ENCODE measurements at places on chromosomes 2 and 18. TPM values are rescaled to one million over a fixed set of nuclear protein-coding genes. Genes with fewer than 3 reads are reported as not detected.

- peak; percentile 46 for DNase-seq
Observed at GRCh38 chr2:28750316-28751251, 1.0 kb upstream of the PPP1CB start.

GRCh38 chr2:46845542-46846486 lies 69.8 kb downstream of the MCFD2 start:
- DNase-seq: no peak

CNDP1 gene
- 0.04 TPM for polyA plus RNA-seq

LYG2 gene
- 0.59 TPM for polyA plus RNA-seq

DNA sequence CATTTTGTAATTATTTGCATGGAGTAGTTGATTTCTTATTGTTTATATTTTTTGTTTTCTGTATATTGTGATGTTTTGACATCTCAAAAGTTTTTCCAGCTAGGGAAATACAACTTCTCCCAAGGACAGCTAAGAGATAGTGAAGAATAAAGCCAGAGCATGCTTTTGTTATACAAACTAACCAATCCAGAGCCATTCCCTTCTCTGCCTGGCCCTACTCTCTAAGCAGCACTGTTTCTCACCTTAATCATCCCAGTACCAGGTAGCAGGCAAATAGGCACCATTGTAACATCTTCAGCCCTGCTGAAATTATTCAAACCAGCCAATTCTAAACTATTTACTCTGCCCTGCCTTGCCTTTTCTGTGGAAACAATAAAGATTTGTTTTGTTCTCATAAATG lies 1063.4 kb upstream of the CHAC2 start:
- DNase-seq: no peak

DNA sequence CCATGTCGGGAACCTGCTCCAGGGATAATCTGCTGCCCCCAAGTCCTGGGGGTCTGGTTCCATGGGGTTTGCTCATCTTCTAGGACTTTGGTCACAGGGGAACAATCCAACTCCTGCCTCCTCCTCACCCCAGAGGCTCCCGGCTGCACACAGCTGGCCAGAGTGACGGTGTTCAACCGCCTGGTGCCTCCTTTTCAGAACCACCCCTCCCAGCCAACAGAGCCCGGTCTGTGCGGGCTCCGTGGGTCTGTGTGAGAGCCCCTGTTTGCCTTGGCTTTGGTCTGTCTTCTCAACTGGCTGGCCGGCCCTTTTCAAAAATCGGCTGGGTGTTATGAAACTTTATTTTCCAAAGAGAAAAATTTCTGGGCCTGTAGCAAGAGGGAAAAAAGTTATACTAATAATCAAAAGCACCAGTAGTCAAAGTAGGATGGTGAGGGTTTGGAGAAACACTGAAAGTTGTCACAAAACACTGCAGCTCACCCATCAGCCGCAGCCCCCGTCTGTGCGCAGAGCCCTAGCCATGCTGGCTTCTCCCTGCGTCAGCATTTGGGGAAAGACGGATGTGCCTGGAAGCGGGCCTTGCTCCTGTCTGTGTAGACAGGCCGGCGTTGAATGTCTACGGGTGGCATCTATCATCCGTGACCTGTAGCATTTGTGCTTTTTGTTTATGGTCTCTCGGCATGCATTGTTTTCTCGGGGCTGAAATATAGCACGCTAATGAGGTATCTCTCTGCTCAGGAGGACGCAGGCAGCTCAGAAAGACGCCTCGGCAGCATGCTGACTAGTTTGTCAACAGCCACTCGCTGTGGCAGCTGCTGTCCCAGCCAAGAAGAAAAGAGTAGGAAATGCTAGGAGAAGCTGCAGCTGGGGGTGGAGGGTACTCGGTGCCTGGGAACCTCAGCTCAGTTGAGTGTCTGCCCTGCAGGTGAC lies 138.6 kb downstream of the GLI2 start:
- DNase-seq: no peak

GRCh38 chr2:214410918-214411554 lies at the start of gene VWC2L:
Gene VWC2L, plus strand, starts transcription at chr2:214411054. Its CDS starts 3,140 bp downstream, at chr2:214414194.
- DNase-seq: peak; percentile 80

NRP2 gene
- 15.0 TPM for polyA plus RNA-seq

SERPINB3 gene
- 1.0 TPM for polyA plus RNA-seq

CHN1 gene
- 16.3 TPM for polyA plus RNA-seq

DNA sequence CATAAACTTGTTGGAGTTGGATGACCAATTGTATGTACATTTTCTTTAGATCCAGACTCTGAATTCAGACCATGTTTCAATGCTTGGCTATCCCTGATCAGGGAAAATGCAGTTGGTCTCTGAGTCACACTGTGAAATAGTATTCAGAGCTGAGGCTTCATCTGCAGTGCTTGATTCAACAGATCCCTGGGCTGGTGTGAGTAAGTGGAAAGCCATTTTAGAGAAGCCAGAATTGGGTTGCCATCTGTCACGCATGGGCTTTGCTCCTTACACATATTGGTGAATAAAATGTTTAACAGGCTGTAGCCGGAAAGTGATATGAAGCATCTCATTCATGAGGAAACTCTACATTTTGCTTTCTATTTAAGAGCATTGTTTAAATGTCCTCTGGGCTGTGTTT lies 50.0 kb upstream of the ACYP2 start:
- no peak for DNase-seq

- no peak for DNase-seq
Observed at GRCh38 chr18:25827228-25827627, 263.2 kb downstream of the SS18 start.

GRCh38 chr2:54329482-54330161 lies 73.6 kb upstream of the TSPYL6 start:
- DNase-seq: peak; percentile 91

DNA sequence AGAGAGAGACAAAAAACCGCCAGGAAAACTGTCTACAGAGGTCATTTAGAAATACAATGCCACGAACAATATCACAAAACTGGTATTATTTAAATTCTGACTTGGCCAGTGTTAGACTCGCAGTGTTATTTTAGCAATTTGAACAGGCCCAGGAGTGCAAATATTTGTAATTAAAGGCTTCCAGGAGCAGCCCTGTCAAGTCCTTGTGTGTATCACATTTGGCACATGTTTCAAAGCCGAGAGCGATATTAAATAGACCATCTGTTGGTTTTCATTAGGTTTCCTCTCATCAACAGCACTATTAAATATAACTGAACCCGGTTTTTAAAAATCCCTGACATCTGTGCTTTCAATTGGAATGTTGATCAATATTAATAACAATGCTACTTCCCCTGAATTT lies 656.9 kb downstream of the TSN start:
- no peak for DNase-seq

PTGR3 gene
- polyA plus RNA-seq: 35.7 TPM

- no peak for DNase-seq
Observed at GRCh38 chr2:44778221-44778654, 163.3 kb upstream of the SIX3 start.

DNA sequence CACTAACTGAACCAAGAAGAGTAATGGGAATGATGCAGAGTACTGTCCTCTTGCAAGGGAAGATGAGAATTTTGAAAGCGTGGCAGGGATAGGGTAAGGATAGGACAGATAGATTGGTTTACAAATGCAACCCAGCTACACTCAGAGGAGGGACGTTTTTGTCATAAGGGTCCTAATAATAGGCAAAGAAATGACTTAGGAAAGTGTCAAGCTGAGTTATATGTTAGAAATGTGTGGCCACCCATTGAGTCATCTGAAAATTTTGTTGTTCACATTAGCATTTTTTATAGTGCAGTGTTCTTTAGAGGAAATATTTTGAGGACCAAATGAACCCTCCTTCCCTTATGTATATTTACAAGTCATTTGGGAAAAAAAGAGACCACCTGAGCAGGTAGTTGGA lies 137.5 kb downstream of the PHLPP1 start:
- DNase-seq: no peak

ZNF236 gene
- 6.5 TPM for polyA plus RNA-seq

DNA sequence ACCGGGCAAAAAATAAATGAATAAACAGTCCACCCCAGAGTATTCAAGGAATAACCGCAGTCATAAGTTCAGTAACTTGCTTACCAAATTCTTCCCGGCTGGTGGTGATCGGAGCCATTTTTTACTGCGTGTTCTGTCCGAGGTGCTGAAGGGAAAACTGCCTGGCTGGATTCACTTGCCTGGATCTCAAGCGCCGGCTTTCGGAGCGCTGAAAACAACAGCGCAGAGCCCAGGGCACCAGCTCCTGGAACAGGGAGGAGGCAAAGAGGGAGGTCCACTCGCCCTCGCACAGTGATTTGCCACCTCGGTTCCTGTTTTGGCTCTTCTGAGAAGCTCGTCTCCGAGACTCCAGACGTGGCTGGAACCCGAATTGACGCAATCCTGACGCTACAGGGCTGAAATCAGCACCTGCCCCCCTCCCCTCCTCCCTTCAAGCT lies at the start of gene SYT4:
Gene SYT4, minus strand, starts transcription at position 327 of the 437 bp plus-strand sequence. Its CDS starts 209 bp downstream, at position 118.
- peak; percentile 59 for DNase-seq

- DNase-seq: no peak
Observed at GRCh38 chr2:237201461-237202287, 116.0 kb downstream of the COPS8 start.

RAB6C gene
- 1.2 TPM for polyA plus RNA-seq

GRCh38 chr2:219252900-219253752 lies at the start of gene TUBA4B:
Gene TUBA4B, plus strand, starts transcription at chr2:219253243. Its CDS starts 165 bp downstream, at chr2:219253408.
- DNase-seq: peak; percentile 22

- no peak for DNase-seq
Observed at GRCh38 chr2:241502281-241502680, 6.1 kb downstream of the STK25 start.

- DNase-seq: no peak
Observed at GRCh38 chr2:60519231-60519863, 34.1 kb downstream of the BCL11A start.

DNA sequence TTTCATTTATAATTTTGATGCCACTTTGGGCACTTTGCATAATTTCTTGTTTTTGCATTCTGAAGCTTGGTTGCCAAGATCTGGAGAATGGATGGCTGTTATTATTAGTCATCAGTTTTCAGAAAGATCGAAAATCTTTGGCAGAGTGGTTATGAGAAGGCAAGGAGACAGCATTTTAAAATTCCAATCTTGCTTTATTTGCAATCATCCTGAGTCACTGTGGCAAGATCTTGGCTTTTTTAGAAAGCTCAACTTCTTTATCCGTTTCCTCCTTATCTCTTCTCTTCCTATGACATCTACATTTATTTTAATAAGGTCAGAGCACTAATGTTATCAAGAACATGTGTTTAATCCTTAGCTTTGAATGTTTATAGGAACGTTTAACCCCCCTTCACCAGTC lies 31.1 kb upstream of the EIF2AK3 start:
- no peak for DNase-seq
